HFFc6 (cell line): ENCODE measurements at places on chromosomes 5 and 9. TPM values are rescaled to one million over a fixed set of nuclear protein-coding genes. Genes with fewer than 3 reads are reported as not detected.
A peak's percentile ranks its signal among the peaks of the same experiment; 100 is the strongest.

The HSD17B3 gene
- not detected in 3 replicates for total RNA-seq

The CNTRL gene
- total RNA-seq, result 4.8 to 10.1 TPM (median 7.7 TPM) in 3 replicates

- 0 out of 2 replicates have a peak, but pooled peaks cover 3% of the 10 kb centered on the region for H3K36me3 ChIP-seq
- no peaks in the 10 kb centered on the region; the same call in 1 of the 2 replicates for H3K4me1 ChIP-seq
- no peak for DNase-seq
- no peak overlapping the region for H3K27ac ChIP-seq
- peaks cover 29% of the 10 kb centered on the region for H3K27me3 ChIP-seq
- no peak overlapping the region for H3K4me3 ChIP-seq
Observed at GRCh38 chr9:114779352-114779845, 26.4 kb downstream of the TNFSF15 start.

- no peak overlapping the region for H3K27ac ChIP-seq
- H3K27me3 ChIP-seq, result no peaks in the 10 kb centered on the region; the same call in none of the 2 replicates
- peak; percentile 45 for DNase-seq
- H3K4me3 ChIP-seq, result no peak overlapping the region
Observed at GRCh38 chr5:6745706-6746222, 32.5 kb downstream of the TENT4A start.

DNA sequence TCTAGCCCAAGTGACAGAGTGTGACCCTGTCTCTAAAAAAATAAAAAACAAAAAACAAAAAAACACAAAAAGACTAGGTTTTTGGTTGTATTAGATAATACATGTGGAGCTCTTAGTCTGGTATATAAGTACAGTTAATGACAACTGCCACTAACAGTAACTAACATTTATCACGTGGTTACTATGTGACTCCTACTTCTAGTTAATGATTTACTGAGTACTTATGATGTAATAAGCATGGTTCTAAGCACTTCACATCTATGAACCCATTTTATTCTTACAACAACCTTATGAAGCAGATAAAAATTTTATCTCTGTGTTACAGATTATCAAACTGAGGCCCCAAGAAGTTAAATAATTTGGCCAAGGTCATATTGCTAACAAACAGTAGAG is 6.1 kb upstream of the TMEFF1 start:
- H3K27ac ChIP-seq, result no peak overlapping the region
- H3K4me3 ChIP-seq, result no peak overlapping the region
- no peaks in the 10 kb centered on the region for H3K36me3 ChIP-seq
- DNase-seq, result no peak
- H3K27me3 ChIP-seq, result no peaks in the 10 kb centered on the region
- H3K4me1 ChIP-seq, result peaks cover 14% of the 10 kb centered on the region

GRCh38 chr5:45037927-45038326 is 229.2 kb downstream of the MRPS30 start:
- H3K36me3 ChIP-seq, result no peaks in the 10 kb centered on the region
- no peak overlapping the region for H3K4me3 ChIP-seq
- H3K27me3 ChIP-seq, result no peaks in the 10 kb centered on the region
- no peak for DNase-seq
- H3K27ac ChIP-seq, result no peak overlapping the region
- H3K4me1 ChIP-seq, result no peaks in the 10 kb centered on the region

GRCh38 chr9:90107040-90107725 is 502.4 kb downstream of the GADD45G start:
- H3K27ac ChIP-seq, result no peak overlapping the region
- H3K36me3 ChIP-seq, result no peaks in the 10 kb centered on the region
- H3K27me3 ChIP-seq, result no peaks in the 10 kb centered on the region; the same call in 1 of the 2 replicates
- no peak for DNase-seq
- no peaks in the 10 kb centered on the region for H3K4me1 ChIP-seq

GRCh38 chr9:132986640-132987620 is 8.4 kb downstream of the GFI1B start:
- H3K27ac ChIP-seq, result no peak overlapping the region
- no peak overlapping the region for H3K4me3 ChIP-seq
- peaks cover 12% of the 10 kb centered on the region for H3K4me1 ChIP-seq
- DNase-seq, result no peak
